Omental fat pad (tissue), 4 donors: ENCODE measurements at places on chromosomes 2 and 18.

DNA sequence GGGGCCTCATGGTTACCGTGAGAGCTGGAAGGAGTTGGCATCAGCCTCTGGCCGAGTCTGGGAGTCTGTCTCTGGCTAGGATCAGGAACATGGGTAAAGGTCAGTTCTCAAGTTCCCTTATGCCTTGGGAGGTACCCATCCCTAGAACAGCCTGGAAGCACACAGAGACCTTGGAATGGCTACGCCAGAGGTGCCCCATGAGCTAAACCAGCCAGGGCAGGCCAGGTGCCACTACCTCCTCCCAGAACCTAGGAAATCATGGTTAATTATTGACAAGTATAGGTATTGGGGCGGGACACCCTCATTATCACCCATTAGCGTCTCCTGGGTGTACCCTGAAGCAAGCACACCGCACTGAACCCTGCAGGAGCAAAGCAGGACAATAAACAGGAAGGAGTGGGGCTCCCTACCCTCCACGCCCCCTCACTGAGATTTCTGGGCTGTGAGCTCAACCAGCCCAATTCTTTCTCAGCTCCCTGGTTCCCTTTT lies 3.0 kb upstream of the ASPRV1 start:
- no peak for DNase-seq

GRCh38 chr2:65329525-65329924 lies 101.9 kb downstream of the ACTR2 start:
- DNase-seq = no peak

DNA sequence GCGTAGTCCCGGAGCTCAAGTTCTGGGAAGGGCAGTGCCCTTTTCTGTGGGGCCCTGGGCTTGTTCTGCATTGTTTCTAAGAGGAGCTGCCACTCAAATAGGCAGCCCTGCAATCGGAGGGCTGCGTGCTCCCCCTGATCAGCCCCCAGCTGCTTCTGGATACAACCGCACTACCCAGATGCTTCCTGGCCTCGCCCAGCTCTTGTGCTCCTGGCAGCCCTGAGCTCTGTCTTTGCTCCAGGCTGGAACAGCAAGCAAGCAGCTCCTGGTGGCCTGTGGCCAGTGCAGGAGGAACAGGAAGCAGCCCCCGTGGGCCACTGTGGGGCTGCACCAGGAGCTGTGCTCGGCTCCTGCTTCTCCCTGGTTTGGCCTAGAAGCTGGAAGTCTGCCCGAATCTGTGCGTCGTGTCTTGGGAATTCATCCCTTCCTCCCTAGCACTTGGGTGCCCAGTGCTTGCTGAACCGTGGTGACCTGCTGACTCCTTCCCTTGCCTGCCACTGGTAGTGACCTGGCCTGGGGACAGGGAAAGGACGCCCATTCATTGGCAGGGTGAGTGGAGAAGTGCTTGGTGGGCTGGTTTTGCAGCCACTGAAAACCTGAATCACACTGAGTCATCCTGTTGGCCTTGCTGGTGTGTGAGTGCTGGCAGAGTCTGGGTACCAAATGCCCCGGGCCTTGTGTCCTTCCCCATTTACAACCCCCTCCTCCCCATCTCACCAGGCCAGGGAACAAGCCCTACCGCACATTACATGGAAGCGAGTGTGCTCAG lies 27.3 kb upstream of the NTSR2 start:
- DNase-seq = no peak

DNA sequence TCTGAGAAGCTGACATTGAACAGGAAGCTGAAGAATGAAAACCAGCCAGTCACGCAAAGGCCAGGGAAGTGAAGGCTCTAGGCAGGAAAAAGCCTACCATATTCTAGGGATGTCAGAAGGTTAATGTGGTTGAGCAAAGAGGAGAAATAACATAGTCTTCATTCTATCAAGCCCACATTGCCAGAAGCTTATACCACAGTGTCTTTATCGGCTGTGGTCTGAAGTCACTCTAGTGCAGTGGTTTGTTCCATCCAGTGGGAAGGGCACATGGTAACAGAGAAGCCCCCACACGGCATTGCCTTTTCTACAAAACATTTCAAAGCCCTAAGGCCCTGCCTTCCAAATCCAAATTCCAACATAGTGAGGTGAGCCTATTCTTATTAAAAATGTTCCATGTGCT lies 311.3 kb downstream of the TNS1 start:
- DNase-seq = no peak

DNA sequence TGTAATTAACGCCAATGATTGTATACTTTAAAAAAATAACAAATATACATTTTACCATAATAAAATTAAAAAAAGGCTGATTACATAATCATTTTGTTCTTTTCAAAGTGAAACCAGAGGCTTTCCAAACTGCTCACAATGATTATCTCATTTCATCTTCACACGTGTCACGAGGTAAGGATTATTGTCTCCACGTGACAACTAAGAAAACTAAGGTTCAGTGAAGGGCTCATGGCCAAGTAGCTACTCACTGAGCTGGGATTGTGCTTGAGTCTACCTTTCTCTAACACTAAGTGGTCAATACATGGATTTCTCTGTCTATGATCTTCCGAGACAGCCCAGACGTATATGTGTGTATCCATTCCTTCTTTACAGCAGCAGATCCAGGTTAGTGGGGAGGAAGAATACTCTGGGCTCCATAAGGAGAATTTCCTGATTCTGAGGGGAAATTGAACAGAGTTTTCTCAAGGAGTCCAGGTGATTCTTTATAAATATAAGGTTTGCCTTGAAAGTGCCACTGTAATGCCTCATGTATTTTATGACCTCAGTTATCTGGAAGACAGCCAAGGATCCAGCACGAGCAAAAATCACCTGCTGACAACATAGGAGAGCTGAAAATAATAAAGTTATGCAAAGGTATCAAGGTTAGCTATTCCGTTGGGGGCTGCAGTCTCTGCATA lies 25.6 kb upstream of the ACSL3 start:
- no peak for DNase-seq

- no peak for DNase-seq
Measured at GRCh38 chr2:52859065-52859464, 908.5 kb upstream of the CHAC2 start.

- no peak for DNase-seq
Measured at GRCh38 chr2:165149439-165149838, 54.4 kb downstream of the SCN3A start.

DNA sequence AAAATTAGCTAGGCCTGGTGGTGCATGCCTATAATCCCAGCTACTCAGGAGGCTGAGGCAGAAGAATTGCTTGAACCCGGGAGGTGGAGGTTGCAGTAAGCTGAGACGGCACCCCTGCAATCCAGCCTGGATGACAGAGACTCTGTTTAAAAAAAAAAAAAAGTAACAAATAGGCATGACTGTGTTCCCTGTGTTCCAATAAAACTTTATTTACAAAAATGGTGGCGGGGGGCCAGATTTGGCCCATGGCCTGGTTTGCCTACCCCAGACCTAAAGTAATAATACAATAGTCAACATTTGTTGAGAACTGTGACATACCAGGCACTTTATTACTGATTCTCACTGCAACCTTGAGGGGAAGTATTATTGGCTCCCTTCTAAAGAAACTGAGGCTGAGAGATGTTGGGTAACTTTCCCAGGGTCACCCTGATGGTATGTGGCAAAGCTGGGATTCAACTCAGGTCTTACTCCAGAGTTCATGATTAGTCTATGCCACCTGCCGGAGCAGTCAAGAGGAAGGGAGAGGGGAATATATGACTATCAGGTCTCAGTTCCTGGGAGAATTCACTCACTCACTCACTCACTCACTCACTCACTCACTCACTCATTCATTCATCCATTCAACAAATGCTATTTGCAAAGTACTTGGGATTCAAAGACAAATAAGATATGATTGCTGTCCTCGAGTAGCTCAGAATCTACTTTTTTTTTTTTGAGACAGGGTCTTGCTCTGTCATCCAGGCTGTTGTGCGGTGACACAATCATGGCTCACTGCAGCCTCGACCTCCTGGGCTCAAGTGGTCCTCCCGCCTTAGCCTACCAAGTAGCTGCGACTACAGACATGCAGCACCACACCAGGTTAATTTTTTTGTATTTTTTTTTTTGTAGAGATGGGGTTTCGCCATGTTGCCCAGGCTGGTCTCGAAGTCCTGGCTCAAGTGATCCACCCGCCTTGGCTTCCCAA lies 14.3 kb upstream of the KCMF1 start:
- DNase-seq = no peak

GRCh38 chr2:133721118-133721517 lies 152.9 kb upstream of the NCKAP5 start:
- DNase-seq = no peak

GRCh38 chr2:96847586-96847985 lies 3.8 kb upstream of the ANKRD23 start:
- DNase-seq = no peak

GRCh38 chr2:192091476-192091875 lies 103.3 kb downstream of the TMEFF2 start:
- no peak for DNase-seq

DNA sequence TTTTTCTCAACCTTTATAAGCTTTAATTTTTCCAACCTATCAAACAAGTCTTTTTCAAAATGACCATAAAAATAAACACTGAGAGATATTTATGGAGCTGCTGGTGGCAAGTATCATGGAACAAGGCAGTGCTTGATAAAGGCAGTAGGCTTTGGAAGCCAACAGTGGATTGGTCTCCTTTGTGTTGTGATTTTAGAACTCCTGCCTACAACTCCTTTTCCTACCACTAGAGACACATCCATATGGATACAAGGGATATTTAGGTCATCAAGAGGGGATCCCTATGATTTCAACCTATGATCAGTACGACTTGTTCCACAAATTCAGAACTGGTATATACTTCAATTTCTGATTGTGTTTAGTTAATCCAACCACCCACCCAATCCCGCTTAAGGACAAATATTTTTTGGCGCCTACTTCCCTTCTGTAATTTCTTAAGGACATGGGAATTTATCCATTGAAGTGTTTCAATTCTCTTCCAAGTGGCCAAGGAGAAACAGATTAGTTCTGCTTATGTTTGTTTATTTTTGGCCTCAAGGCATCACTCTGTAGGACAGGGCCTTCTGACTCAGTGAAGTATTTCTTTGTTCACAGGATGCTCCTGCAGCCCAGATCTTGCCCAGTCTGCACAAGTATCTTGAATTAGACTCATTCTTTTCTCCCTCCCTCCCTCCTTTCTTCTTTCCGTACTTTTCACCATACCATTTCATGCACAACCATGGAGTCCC lies 2119.6 kb upstream of the PIK3C3 start:
- no peak for DNase-seq

DNA sequence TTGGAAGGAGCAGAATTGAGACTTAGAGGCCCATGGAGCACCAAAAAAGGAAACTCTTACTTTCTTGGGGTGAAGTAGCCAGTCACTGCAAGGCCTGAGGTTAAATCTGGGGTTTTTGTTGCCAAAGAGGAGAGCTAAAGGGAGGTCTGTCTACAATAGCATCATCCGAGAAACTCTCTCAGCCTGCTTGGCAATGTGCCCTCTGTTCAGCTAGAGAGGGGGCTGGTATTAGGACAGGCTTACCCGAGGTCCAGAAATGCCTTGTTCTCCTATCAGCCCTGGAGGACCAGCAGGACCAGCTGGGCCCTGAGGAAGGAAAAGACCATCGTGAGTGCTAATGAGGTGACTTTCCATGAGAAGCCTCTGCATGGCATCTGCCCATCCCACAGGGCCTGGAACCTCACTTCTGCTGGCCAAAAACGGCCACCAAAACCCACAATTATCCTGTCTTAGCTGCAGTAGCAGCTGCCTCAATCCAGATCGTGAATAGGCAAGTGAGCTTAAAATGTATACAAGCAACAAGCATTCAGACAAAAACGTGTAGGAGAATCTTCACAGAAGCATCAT lies 61.6 kb downstream of the COL6A3 start:
- DNase-seq = no peak

- no peak for DNase-seq
Measured at GRCh38 chr2:237407700-237408099, 6.3 kb downstream of the COL6A3 start.

DNA sequence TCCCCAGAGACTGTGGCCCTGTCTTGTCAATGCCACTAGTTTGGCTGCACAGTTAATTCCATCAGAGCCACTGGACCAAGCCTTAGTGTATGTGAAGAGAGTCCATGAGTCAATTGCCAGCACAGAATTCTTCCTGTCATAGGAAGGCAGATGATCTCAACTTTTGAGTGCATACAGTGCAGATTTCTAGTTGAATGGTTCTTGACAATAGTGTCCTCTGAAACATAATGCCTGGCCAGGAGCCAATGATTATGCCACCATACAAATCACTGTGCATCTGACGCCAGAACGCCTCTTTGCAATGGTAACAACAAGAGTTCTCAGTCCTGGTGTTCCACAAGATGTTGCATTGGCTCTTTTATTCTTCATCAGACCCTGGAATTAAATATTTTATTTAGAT lies 7.1 kb downstream of the NEUROD1 start:
- DNase-seq = no peak
